ENCODE measurements at places on chromosomes 5 and 9.

- no peak for DNase-seq
Observed at GRCh38 chr9:77977210-77977611, 54.4 kb downstream of the GNAQ start.

- DNase-seq, result no peak
Observed at GRCh38 chr5:24059006-24059405, 551.6 kb downstream of the PRDM9 start.

GRCh38 chr5:102855681-102856388, 100.7 kb downstream of the PAM start:
- DNase-seq, result no peak

GRCh38 chr5:14614490-14614889, 32.9 kb downstream of the OTULINL start:
- no peak for DNase-seq

DNA sequence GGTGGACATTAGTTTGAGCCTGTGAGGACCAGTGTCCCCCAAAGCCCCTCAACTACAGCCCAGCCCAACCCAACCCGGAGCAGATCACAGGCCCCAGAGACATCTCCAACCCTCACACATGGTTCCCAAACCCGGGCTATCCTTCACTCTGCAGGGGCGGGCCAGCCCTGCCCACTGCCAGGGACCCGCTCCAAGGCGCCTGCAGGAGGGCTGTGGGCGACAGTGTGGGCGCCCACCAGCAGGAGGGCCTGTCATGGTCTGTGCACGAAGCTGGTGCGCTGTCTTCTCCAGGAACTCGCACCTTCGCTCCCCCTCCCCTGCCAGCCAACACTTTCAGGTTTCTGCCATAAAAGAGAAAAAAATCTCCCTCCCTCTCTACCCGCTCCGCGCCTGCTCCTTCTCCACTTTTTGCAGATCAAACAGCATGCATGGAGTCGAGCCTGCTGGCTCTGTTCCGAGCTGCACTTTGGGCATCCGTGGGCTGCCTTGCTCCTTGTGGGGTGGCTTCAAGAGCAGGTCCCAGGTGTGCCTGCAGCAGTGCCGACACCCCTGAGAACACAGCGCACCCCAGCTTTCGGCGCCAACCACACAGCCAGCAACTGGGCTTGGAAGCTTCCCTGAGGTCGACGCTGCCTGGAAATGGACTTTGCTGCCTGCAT, 133.7 kb upstream of the PPP1R26 start:
- no peak for DNase-seq

- DNase-seq, result no peak
Observed at GRCh38 chr5:119385136-119385535, 29.3 kb downstream of the TNFAIP8 start.

DNA sequence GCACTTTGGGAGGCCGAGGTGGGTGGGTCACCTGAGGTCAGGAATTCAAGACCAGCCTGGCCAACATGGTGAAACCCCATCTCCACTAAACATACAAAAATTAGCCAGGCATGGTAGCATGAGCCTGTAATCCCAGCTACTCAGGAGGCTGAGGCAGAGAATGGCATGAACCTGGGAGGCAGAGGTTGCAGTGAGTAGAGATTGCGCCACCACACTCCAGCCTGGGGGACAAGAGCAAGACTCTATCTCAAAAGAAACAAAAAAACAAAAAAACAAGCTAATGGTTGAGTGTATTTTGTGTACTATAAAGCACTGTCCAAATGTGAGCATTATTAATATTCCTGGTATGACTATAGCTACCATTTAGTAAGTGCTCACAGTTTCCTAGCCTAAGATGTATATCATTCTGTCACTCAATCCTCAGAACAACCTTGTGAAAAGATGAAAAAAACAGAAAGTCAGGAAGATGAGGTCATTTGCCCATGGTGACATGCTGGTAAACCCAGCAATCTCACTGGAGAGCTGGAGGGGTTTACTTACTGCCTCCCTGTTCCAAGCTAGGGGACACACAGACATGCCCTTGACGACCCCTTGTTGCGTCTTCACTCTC, 27.7 kb downstream of the ARHGEF37 start:
- no peak for DNase-seq

DNA sequence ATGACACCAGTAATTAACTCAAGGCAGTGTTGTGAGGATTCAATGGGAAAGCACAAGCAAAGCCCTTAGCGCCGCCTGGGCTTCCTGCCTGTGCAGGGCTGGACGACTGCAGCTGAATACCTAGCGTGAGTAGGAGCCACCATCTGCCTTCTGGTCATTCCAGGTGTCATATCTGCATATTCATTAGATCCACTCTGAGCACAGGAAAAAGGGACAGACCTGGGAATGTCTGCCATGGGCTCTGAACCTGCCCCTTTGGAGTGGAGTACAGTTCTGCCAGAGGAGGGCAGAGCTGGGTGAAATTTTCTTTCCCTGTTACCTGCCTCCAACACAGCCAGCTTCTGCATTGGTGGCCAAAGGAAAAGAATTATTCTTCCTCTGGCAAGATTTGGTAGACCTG, 298.8 kb downstream of the NSG2 start:
- DNase-seq, result no peak

DNA sequence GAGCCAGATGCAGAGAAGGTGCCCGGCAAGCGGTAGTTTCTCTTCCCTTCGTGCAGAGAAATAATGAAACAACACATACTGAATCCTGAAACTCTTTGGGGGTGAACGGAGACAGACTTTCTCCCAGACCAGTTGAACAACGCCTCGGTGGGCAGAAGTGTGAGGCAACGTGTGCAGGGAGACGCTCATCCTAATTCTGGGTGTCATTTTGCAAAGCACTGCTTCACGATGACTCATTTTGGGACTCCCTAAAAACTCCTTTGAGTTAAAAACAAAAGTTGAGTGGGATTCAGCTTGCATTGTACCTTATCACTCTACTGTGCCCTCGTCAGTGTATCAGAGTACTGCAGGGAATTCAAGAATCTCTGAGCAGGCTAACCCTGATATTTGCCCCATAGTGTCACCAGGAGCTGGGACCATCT, 3.5 kb upstream of the NEK6 start:
- no peak for DNase-seq

GRCh38 chr9:129958796-129959195, 84.2 kb downstream of the FNBP1 start:
- DNase-seq, result no peak
